ENCODE measurements at places on chromosomes 11 and 22.

- no peak for DNase-seq
Observed at GRCh38 chr11:64285885-64286800, 495 bp downstream of the GPR137 start.

GRCh38 chr22:42320443-42321416 lies 50.3 kb upstream of the TCF20 start:
- DNase-seq = no peak

- DNase-seq = no peak
Observed at GRCh38 chr22:44396727-44397722, 84.3 kb upstream of the SHISAL1 start.

GRCh38 chr22:25402160-25402500 lies 162.3 kb upstream of the GRK3 start:
- no peak for DNase-seq

GRCh38 chr11:12393691-12394090 lies 16.3 kb downstream of the PARVA start:
- DNase-seq = no peak

All from lung (tissue), 17 donors.